ENCODE measurements at places on chromosomes 1 and 21.

DNA sequence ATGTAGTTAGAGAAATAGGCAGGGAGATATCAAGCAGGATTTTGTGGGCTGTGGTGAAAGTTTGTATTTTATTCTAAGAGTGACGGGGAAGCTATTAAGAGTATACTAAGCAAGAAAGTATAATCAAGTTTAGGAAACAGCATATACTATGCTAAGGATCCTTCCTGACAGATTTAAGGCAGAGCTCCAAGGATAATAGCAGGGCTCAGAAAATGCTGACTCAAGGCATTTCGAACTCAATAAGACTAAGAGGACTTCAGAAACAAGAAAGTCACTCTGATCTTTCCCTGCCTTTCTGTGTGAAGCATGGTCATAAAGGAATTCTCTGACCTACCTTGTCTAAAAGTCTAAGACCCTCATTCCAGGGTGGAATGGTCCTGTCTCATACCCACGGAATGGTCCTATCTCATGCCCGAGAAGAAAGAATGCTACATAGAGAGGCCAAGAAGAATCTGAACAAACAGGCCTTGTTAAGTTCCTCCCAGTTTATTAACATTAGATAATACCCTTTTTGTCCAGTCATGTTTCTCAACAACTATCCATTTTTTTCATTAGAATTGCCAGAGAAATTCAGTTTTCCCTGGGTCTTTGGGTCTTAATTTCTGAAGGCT, 59.1 kb downstream of the HFM1 start:
- DNase-seq = no peak

DNA sequence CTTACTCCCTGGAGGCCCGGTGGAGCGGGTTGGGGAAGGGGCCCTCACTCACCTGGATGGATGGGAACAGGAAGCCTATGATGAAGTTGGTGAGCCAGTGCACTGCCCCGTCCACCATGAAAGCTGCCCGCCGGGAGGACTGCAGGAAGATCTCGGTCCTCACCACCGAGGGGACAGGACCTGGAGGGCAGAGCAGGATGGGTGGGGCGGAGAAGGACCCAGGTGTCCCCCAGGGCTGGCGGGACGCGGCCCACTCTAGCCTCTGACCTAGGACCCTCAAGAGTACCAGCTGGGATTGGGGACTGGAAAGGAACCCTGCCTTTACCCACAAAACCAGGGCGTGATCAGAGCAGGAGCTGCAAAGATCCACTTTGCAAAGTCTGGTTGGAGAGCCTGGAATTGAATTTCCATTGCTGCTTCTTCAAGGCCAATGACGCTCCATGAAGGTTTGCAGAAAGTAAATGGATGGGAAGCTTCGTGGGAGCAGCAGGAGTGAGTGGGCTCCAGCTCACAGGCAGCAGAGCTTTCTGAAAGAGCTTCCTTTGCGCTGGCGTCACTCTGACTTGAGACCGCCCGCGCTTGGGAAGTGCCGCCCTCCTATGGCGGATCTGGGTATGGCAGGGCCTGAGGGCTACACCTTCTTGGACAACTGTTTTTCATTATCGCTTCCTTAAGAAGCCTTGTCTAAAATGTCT, 21.4 kb downstream of the SLC2A7 start:
- peak; percentile 74 for DNase-seq

DNA sequence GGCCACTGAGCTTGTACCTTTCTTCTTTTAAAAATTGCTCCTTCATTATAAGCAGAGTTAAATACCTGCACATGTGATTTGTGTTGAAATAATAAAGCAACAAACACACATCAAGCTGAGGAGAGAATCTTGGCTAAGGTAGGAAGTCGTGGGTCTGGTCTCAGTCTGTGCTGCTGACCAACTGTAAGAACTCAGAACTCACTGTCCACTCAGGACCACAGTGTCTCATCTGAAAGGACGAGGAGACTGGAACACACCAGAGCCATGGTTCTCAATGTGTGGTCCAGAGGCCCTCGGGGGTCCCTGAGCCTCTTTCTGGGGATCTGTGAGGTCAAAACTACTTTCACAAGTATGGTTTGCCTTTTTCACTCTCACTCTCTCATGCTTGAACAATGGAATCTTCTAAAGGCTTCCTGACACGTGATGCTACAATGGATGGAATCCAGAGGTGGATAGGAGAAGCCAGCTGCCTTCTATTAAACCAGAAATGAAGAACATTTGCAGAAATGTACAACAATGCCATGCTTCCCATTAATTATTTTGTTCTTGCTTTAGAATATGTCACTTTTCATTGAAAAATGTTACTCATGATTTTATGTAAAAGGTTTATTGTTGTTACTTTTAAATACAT, 17.3 kb upstream of the ETS2 start:
- no peak for DNase-seq

- DNase-seq = no peak
Measured at GRCh38 chr1:244173240-244173639, 122.2 kb downstream of the ZBTB18 start.

GRCh38 chr1:15358565-15359133, 51.0 kb upstream of the EFHD2 start:
- no peak for DNase-seq

GRCh38 chr1:190119683-190120082, 358.0 kb downstream of the BRINP3 start:
- DNase-seq = no peak

DNA sequence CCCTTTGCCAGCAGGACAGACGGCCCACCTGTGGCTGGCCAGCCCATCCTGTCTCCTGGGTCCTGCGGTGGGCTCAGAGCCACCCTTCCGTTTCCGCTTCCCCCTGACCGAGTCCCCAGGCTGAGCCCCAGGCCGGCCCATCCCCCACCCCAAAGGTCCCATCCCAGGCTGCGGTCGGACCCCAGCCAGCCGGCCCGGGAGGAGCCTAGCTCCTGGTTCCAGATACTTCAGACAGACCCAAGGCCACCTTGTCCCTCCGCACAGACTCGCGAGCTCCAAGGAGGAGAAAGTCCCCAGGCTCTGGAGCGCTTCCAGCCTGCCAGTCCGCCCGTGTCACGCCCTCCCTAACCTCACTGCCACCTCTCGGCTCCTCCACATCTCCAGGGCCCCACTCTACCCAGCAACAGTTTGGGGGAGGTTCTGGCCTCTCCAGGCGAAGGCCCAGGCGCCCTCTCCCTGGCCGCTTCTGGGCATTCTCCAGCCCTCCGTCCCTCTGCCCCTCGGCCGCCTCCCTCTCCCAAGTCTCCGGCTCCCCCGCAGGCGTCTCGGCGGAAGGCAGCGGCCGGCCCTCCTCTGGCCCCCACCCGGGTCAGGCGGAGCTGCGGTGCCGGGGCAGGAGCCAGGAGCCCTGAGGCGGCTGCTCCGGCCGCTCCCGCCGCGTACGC, 835 bp downstream of the LRRN2 start:
- DNase-seq = no peak

DNA sequence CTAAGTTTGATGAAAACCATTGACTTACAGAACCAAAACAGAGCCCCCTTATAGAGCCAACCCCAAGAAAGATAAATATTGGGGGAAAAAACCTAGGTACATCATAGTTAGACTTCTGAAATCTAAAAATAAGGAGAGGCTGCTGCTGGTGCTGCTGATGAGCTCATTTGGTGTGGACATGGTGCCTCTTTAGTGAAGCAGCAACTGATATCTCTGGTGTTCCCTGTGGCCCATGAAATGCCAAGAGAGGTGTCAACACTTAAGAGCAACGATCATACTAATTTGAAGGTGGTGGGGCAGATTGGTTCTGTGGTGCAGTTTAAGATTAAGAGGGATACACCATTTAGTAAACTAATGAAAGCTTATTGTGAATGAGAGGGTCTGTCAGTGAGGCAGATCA, 35.9 kb downstream of the ST3GAL3 start:
- no peak for DNase-seq

- no peak for DNase-seq
Measured at GRCh38 chr1:222552882-222553281, 5.0 kb upstream of the HHIPL2 start.

DNA sequence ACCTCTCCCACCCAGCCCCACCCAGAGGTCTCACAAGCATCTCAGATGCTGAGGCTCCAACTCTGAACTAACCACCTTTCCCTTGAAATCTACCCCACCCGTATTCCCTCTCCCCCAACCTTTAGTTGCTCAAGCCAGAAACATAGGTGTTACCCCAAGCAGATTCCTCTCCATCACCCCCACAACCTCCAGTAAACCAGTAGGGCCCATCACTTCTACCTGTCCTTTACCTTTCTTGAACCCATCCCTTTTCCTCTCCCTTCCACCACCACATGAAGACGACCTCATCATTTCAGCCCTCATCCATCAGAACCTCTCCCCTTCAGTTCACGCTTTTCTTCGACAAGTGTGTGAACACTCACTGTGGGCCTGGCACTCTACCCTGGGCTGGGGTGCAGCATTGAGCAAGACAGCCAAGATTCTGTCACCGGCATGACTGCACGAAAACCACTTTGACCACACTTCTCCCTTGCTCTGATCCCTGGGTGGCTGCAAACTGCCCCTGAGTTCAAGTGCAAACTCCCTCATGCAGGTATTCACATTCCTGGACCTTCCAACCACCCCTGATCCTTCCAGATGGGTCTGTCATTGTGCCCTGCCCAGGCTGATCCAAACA, 65.5 kb upstream of the LAPTM5 start:
- no peak for DNase-seq

DNA sequence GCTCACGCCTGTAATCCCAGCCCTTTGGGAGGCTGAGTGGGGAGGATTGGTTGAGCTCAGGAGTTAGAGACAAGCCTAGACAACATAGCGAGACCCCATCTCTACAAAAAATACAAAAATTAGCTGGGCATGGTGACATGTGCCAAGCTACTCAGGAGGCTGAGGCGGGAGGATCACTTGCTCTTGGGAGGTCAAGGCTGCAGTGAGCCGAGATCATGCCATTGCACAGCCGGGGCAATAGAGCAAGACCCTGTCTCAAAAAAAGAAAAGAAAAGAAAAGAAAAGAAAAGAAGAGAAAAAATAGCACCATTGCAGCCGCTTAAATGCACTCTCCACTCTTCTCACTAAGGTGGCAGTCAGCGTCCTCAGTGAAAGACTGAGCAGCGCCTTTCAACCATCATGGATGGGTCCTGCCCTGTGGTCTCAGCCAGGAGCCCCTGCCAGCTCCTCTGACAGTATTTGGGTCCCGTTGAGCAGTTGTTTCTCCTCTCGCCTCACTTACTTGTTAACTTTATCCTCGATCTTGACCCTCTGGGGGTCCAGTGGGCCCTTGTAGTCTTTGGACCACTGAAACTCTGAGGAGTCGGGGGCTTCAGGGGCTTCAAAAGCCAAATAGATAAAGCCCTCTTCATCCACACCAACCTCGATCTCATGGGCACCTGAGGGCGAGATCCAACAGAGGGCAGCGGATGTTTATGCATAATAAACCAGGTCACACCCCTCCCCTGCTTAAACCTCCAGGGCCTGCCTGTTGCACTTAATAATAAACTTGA, 36.9 kb downstream of the MYOM3 start:
- DNase-seq = no peak

DNA sequence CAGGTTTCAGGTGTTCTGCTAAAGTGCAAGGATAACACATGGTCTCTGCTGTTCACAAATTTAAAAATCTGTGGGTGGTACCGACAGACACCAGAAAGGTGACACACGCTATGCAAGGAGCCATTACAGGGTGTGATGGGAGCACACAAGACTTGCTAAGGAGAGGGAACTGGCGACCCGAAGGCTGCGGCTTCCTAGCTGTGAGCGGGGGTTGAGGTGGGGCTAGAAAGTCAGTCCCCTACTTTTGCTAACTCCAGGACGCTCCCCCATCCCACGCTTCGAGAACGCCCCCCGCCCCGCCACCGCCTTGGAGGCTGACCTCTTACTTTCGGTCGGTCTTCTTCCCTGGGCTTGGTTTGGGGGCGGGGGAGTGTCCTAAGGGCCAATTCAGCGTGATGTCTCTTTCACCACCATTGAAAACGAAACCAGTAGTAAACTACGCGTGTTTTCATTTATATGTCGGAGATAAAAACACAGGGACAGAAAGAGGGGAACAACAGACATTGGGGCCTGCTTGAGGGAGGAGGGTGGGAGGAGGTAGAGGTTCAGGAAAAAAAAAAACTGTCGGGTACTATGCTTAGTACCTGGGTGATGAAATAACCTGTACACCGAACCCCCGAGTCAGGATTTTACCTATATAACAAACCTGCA, 1.1 kb downstream of the CKS1B start:
- DNase-seq = no peak

Measured in amniotic stem cell (primary cell).